ENCODE measurements at places on chromosomes 12 and 14.

DNA sequence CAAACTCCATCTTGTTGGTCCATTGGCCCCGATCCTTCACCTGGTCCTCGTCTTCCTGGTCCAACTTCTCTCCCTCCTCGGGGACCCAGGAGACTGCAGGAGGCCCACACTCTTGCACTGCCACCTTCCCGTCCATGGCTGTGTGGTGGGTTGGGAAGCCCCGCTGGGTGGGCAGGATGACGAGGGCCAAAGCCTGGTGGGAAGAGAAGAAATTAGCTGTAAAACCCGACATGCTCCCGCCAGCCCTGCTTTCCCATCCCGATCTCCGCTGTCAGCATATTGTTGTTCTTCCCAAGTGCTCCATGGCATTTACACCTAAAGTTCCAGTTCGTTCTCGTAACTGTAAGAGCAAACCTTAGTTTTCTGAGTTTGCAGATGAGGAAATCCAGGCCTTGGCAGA, 4.1 kb downstream of the SLC6A12 start:
- no peak for DNase-seq

DNA sequence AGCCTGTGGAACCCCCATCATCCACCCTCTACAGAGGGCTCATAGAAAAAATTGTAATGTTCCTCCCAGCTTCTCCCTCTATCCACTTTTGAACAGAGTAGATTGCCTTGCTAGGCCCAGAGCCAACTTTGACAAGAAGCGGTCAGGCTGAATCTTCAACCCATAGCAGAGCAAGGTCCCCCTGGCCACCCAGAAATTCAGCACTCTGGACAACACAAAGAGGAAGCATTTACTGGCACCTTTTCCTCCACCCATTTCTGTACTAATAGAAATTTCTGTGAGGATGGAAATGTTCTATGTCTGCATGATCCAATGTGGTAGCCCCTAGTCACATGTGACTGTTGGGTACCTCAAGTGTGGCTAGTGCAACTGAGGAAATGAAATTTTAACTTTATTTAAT, 42.7 kb upstream of the OXA1L start:
- DNase-seq, result no peak

DNA sequence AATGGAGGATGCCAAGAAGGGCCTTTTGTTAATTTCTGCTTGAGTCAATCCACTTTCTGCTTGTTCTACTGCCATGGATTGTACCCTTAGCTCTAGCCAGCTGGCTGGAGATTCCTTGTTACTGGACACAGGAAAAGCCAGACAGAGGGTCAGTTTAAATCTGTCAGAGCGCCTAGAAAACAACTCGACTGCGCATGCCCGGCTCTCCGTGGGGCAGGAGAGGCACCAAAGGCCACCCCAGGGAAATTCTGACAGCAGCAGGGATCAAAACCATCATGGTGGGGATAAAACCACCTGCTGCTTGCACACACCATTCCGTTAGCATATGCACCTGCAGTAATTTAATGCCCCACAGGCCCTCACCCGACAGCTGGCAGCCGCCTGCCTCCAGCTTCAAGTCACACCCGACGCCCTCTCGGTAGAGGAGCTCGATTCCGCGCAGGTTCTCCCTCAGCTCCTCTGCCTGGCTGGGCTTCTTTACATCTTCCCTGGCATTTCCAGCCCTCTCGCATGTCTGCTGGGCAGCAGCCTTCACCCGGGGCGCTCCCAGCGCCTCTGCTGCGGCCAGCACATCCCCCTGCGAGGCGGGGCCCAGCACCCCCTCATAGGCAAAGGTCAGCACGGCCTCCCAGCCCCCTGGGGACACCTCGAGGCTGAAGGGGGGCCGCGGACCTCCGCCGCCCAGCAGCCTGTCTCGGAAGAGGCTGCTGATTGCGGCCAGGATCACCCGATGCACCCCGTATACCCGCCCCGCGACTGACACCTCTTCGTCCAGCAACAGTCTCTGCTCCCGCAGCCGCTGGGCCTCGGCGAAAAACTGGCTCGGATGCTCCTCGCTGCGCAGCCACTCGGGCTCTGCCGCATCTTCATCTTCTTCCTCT, 1.0 kb downstream of the KLHL33 start:
- no peak for DNase-seq

DNA sequence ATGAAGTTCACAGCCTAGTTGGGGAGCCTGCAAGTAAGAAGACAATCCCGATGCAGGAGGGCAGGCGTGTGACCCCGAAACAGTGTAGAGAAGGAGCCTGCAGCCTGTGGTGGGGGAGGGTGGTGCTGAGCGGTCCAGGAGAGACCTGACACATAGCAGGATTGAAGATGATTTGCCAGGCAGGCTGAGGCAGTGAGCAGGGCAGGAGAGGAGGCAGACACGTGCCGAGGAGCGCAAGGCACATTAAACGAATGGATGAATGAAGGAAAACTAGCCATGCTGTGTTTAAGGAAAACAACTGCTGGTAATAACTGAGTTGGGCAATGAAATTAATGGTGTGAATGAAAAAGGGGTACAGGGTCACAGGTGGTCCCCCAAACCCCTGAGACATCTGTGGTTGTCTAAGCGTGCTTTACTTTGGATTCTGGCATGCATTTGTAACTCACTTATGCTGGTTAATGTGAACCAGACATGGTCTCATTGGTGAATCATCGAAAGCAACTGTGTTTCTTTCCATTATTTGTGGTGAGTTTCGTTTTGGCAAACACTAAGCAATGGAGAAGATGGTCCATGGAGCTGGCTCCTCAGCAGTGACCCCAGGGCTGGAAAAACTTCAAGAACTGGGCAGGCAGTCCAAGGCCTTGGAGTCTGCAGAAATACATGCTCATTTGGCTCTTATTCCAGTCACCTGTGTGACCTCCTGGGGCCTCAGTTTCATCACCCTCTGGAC, 96.9 kb upstream of the EVL start:
- DNase-seq, result peak; percentile 59

DNA sequence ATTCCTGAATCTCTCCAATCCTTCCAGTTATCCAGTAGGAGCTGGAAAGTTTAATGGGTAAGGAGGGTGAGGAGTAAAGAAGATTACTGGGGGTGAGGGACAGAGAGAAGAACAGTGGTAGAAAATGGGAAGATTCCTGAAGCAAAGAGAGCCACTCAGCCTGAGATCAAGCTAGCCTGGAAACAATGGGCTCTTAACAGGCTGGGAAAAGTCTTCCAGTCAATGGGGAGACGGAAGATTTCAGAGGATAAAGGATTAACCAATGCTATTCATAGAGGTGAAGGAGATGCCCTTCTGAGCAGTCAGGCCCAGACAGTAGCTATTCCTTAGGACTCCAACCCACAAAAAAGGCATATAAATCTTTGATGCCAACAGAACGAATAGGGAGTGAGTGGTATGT, 14.8 kb downstream of the GDF11 start:
- no peak for DNase-seq

GRCh38 chr14:22070119-22070982, 396.7 kb upstream of the OR4E1 start:
- no peak for DNase-seq

DNA sequence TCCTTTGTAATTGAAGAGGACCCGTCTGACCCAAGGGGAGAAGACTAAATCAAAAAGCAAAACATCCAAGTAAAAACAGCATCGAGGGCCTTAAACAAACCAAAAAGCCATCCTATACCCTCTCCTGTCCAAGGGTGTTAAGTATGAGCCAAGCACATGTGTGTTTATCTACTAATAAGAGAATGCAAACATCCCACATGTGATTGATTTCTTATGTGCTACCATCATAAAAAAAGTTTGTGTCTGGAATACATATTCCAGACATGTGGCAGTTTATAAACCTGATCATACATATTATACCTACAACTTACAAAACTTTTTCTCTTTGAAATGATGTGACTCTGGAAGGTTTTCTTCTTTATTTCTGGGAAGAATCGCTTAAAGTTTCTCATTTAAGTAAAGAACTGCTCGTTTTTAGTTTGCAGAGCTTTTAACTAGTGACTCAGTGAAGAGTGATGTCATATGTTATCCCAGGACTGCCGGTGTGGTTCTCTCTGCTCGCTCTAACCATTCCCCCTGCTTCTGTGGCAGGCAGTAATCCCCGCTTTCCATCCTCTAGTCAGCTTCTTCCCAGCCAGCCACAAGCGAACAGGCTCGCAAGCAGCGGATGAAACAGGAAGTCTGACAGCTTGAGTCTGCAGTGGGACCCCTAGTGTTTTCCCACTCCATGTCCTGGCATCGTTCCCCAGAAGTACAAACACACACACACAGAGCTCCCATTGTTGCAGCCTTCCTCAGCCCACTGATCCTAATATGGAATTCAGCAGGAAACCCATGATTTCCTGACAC, 431 bp upstream of the RHOJ start:
- DNase-seq, result peak; percentile 69

DNA sequence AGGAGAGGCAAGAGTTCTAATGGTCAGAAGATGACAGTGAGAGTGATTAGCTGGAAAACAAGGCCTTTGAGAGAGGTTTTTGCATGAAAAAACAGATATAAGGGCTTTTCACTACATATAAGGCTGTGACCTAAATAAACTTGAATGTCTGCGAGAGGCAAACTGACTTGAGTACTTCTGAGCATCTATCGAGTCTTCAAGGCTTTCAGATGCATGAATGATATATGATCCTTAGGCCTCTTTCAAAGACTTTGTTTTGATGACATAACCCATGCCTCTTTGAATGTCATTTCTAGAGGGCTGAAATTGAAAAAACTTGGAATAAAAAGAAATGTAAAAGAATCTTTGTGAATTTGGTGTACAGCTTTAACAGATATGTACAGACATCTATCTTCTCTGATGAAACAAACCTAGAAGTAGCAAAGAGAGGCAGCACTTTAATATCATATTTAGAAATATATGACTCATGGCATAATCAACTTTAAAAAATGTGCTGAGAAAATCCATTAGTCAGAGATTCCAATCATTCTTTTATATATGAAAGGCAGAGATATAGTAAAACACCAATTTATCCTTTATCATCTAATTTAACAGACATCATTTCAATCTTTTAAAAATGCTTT, 72.6 kb downstream of the PPM1H start:
- no peak for DNase-seq

GRCh38 chr14:91244501-91244901, at the start of gene GPR68:
TSS of gene GPR68 (minus strand) at chr14:91244704. CDS start at chr14:91235050, 9,654 bp downstream.
- DNase-seq, result peak; percentile 28

GRCh38 chr12:106246891-106247673, 738 bp downstream of the CKAP4 start:
- DNase-seq, result no peak

DNA sequence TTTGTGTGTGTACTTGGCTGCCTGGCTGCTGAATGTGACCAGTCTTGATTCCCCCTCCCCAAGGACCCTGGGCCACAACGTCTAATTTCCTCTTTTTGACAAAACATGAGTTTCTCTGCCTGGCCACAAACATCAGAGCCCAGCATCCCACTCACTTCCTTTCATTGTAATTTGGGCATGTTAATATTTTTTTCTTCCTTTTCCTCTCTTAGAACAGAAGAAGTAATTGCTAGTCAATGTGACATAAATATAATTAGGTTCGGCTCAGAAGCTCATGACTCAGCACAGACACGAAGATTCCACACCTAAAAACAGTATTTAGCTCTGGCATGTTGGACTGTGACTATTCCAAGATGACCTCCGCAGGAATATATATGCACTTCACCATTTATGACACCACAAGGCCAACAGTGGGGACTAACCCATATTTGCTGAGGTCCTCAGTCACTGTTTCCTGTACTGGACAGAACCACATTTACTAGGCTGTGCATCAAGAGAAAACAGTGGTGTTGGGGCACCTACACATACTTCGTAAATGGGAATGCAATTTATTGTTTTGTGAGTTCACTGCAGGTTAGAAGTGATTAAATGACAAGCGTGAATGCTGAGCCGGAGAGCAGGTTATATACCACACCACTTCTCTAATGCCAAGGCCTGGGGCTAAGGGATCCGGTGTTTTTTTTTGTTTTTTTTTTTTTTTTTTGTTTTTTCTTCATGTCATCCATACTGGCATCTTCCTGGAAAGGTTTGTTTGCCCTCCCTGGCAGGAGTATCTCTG, 4.2 kb downstream of the GSG1 start:
- DNase-seq, result no peak

GRCh38 chr12:72925716-72926115, 653.5 kb downstream of the TRHDE start:
- DNase-seq, result no peak

- DNase-seq, result peak; percentile 3
Measured at GRCh38 chr14:77208291-77208978, 26.8 kb downstream of the TMEM63C start.

- DNase-seq, result no peak
Measured at GRCh38 chr12:125092872-125093680, 27.8 kb downstream of the AACS start.

- peak; percentile 83 for DNase-seq
Measured at GRCh38 chr12:52280319-52280795, 5.9 kb downstream of the KRT86 start.

GRCh38 chr14:70896981-70897380, 10.3 kb upstream of the PCNX1 start:
- DNase-seq, result no peak

- no peak for DNase-seq
Measured at GRCh38 chr12:131950182-131950913, 606 bp downstream of the EP400 start.

GRCh38 chr12:76927170-76927784, 48.5 kb upstream of the CSRP2 start:
- no peak for DNase-seq

- no peak for DNase-seq
Measured at GRCh38 chr14:104090071-104090748, 4.7 kb downstream of the ASPG start.

GRCh38 chr12:41684997-41685396, 459.7 kb downstream of the GXYLT1 start:
- DNase-seq, result no peak

- no peak for DNase-seq
Measured at GRCh38 chr14:21199611-21200560, 44.0 kb upstream of the OR5AU1 start.

DNA sequence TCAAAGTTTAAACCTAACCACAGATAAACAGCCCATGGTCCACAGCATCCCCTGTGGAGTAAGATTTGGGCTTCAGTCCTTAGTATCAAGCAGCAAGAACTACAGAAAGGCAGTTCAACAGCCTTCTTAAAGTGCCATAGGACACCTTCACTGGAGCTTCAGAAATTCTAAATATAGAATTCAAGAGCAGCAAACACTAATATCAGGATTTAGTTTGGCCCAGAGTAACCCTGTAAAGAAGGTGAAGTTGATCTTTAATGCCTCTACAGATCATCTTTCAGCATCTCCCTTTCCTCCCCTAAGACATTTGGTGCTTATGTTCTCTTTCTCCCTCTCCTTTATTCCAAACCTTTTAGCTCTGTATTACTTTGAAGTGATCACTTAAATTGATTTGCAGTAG, 59.5 kb upstream of the ARHGAP5 start:
- no peak for DNase-seq

- DNase-seq, result no peak
Measured at GRCh38 chr14:49553106-49553505, 33.1 kb downstream of the RPS29 start.

- DNase-seq, result no peak
Measured at GRCh38 chr12:26698186-26698585, 134.8 kb downstream of the ITPR2 start.

DNA sequence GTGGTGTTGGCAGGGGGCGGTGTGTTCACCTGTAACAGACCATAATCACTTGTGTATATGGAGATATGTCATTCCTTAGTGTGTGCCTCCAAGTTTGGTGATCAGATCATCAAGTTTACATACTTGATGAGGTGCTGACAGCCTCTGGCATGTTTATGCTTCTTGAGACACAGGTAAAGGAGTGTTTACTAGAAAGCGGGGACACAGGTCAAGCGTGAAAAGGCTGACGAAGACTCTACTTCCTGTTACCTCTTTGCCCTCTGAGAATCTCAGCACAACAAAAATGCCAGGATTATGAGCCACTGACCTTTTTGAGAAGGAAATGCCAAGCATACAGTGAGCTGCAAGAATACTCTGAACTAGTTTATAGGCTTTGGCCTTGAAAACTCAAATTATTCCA, 29.6 kb downstream of the PRDM4 start:
- no peak for DNase-seq

GRCh38 chr14:72495668-72496067, 398.2 kb downstream of the DPF3 start:
- DNase-seq, result no peak
